ENCODE measurements at places on chromosomes 11 and 22. TPM values are rescaled to one million over a fixed set of nuclear protein-coding genes. Genes with fewer than 3 reads are reported as not detected.

AP1B1 gene
- total RNA-seq: 46.2 TPM

NNMT gene
- total RNA-seq: 83.7 TPM

GRCh38 chr22:40310768-40311120 lies 35.6 kb upstream of the ADSL start:
- DNase-seq: no peak
- H3K4me3 ChIP-seq: no peak overlapping the region
- no peaks in the 10 kb centered on the region for H3K27me3 ChIP-seq
- no peak overlapping the region for H3K27ac ChIP-seq

PRG2 gene
- total RNA-seq: not detected

PIK3IP1 gene
- 17.6 TPM for total RNA-seq

TIMP3 gene
- 625 TPM for total RNA-seq

LRRC75B gene
- total RNA-seq: 7.5 TPM

TMEM45B gene
- not detected for total RNA-seq

HEPN1 gene
- total RNA-seq: not detected

GRCh38 chr11:70423523-70424505 lies 25.5 kb downstream of the CTTN start:
- H3K27me3 ChIP-seq: no peaks in the 10 kb centered on the region
- H3K4me3 ChIP-seq: no peak overlapping the region
- no peak overlapping the region for H3K27ac ChIP-seq

- H3K36me3 ChIP-seq: no peaks in the 10 kb centered on the region
- DNase-seq: no peak
- H3K4me1 ChIP-seq: no peaks in the 10 kb centered on the region
Measured at GRCh38 chr11:65931773-65932557, 12.7 kb downstream of the DRAP1 start.

- H3K36me3 ChIP-seq: no peaks in the 10 kb centered on the region
- H3K4me1 ChIP-seq: no peaks in the 10 kb centered on the region
- H3K27ac ChIP-seq: no peak overlapping the region
Measured at GRCh38 chr22:39851606-39852315, 41.8 kb downstream of the ENTHD1 start.

GRCh38 chr11:93160808-93161207 lies 37.0 kb downstream of the SLC36A4 start:
- H3K27ac ChIP-seq: no peak overlapping the region
- H3K4me3 ChIP-seq: no peak overlapping the region
- no peaks in the 10 kb centered on the region for H3K27me3 ChIP-seq
- peaks cover 27% of the 10 kb centered on the region for H3K36me3 ChIP-seq
- DNase-seq: no peak
- no peaks in the 10 kb centered on the region for H3K4me1 ChIP-seq

DNA sequence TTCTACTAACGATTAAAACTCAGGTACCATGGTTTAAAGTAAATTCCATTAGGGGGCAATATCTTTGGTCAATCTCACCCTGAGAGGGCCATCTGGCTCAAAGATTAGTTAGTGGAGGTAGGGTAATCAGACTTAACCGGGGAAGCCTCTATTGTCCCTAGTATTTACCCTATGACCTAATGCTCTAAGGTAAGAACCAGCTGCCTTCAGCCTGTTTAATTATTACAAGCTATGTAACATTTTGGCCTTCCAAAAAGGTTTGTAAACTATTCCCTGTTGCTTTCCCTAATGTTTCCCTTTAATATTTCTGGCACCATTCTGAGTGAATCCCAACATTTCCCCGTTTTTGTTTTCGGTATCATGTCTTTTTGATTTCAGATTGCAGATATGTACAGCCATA lies 15.1 kb upstream of the GLYATL1 start:
- H3K27ac ChIP-seq: no peak overlapping the region
- no peaks in the 10 kb centered on the region for H3K4me1 ChIP-seq
- no peaks in the 10 kb centered on the region for H3K27me3 ChIP-seq
- H3K36me3 ChIP-seq: no peaks in the 10 kb centered on the region

DNA sequence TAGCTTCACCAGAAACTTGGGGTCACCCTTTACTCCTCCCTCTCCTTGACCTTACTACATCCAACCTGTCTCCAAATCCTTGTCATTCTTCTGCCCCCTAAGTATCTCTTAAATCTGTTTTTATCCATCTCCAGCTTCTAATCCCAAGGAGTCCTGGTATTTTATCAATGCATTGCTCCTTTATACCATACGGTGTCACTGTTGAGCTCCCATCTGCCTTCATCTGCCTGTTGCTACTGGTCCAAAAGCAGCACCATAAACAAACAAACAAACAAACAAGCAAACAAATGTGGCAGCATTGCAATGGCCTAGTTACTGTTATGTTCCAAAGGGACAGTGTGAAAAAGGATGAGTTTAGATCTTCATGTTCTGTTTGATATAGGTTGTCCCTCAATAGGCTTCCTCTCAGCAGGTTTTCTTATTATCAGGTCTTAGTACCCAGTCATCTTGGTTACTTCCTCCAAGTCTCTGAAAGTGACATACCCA lies 34.2 kb downstream of the DNHD1 start:
- H3K4me1 ChIP-seq: no peaks in the 10 kb centered on the region
- peaks cover 7% of the 10 kb centered on the region for H3K36me3 ChIP-seq
- no peak overlapping the region for H3K27ac ChIP-seq

SLC6A5 gene
- 0.11 TPM for total RNA-seq

All from right atrium auricular region (tissue), 2 donors.